ENCODE measurements at places on chromosomes 5 and 9. TPM values are rescaled to one million over a fixed set of nuclear protein-coding genes. Genes with fewer than 3 reads are reported as not detected.

DNA sequence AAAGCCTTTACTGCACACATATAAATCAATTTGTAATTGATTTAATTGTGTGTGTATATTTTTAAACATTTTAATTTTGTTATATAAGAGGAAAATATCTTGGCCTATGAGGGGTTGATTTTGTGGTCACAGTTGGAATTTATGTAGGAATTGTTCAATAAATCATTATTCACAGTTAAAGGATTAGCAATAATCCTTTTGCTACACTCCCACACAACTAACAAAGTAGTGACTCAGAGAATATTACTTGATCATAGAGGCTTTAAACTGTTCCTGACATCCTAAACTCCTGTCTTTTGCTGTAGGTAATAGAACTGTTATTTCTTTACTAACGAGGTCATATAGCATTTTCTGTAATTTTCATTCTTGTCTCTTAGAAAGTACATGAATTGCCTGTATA lies 95.5 kb downstream of the ZCCHC7 start:
- DNase-seq = no peak

- DNase-seq = no peak
Observed at GRCh38 chr5:59579101-59579823, 314.3 kb downstream of the PDE4D start.

- DNase-seq = no peak
Observed at GRCh38 chr5:11323761-11324160, 562.7 kb upstream of the DAP start.

GRCh38 chr5:170251462-170251861 lies 18.7 kb downstream of the C5orf58 start:
- no peak for DNase-seq

The CD72 gene
- 2.3 TPM for polyA plus RNA-seq

The BTNL9 gene
- polyA plus RNA-seq = 8.6 TPM

The CDC20B gene
- 0.88 TPM for polyA plus RNA-seq

The SLC30A5 gene
- polyA plus RNA-seq = 36.1 TPM

Data from kidney (tissue), 22 donors.